Thoracic aorta (tissue), 2 donors: ENCODE measurements at places on chromosomes 6 and 20. TPM values are rescaled to one million over a fixed set of nuclear protein-coding genes. Genes with fewer than 3 reads are reported as not detected.

GRCh38 chr6:158518191-158519127 lies 41.4 kb upstream of the TMEM181 start:
- no peaks in the 10 kb centered on the region for H3K4me1 ChIP-seq
- no peak for DNase-seq
- no peaks in the 10 kb centered on the region for H3K27me3 ChIP-seq
- H3K36me3 ChIP-seq = no peaks in the 10 kb centered on the region
- H3K27ac ChIP-seq = no peak overlapping the region

MUC22 gene
- not detected for total RNA-seq

DNA sequence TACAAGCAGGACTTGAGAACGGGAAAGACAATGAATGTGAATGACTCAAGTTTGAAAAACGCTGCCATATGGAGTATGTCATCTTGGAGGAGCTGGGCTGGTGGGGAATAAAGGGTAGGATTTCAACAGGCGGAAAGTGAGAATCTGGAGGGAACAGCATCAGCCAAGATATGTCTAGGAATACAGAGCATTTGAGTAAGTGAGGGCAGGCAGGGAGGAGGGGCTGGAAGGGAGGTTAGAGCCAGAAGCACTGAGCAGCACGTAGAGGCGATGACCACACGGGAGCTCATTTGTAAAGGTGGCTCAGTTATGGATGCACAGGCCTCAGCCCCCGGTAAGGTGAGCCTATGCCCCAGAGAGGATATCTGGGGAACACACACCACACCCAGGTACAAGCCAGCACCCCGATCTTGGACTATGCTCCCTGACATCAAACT lies 115.1 kb downstream of the ZMYND8 start:
- no peaks in the 10 kb centered on the region for H3K27me3 ChIP-seq
- H3K4me1 ChIP-seq = no peaks in the 10 kb centered on the region
- no peak for DNase-seq

ARID1B gene
- 120 TPM for total RNA-seq

GRCh38 chr6:27049863-27050781 lies 197.4 kb upstream of the PRSS16 start:
- H3K36me3 ChIP-seq = no peaks in the 10 kb centered on the region
- H3K4me3 ChIP-seq = no peak overlapping the region
- DNase-seq = no peak
- H3K27ac ChIP-seq = no peak overlapping the region
- no peaks in the 10 kb centered on the region for H3K4me1 ChIP-seq
- H3K27me3 ChIP-seq = no peaks in the 10 kb centered on the region

HNF4A gene
- total RNA-seq = 0.78 TPM

GRCh38 chr20:23881371-23881770 lies 1.8 kb upstream of the CST5 start:
- no peak for DNase-seq
- no peak overlapping the region for H3K4me3 ChIP-seq
- H3K27me3 ChIP-seq = no peaks in the 10 kb centered on the region
- no peaks in the 10 kb centered on the region for H3K36me3 ChIP-seq

TFAP2D gene
- not detected for total RNA-seq

HLA-G gene
- total RNA-seq = not detected

GRCh38 chr6:94389218-94389617 lies 969.9 kb upstream of the EPHA7 start:
- H3K27ac ChIP-seq = no peak overlapping the region
- no peaks in the 10 kb centered on the region for H3K27me3 ChIP-seq
- H3K4me1 ChIP-seq = no peaks in the 10 kb centered on the region
- H3K36me3 ChIP-seq = no peaks in the 10 kb centered on the region
- no peak overlapping the region for H3K4me3 ChIP-seq
- no peak for DNase-seq
